ENCODE measurements at places on chromosomes 11 and 22. TPM values are rescaled to one million over a fixed set of nuclear protein-coding genes. Genes with fewer than 3 reads are reported as not detected.

- no peak overlapping the region for H3K4me3 ChIP-seq
- H3K27me3 ChIP-seq: no peaks in the 10 kb centered on the region
- no peak for DNase-seq
- no peak overlapping the region for H3K27ac ChIP-seq
- peaks cover 13% of the 10 kb centered on the region for H3K4me1 ChIP-seq
- no peaks in the 10 kb centered on the region for H3K36me3 ChIP-seq
Observed at GRCh38 chr11:121766991-121767390, 314.2 kb upstream of the SORL1-AS1 start.

GRCh38 chr11:816433-816779, 2.3 kb upstream of the PNPLA2 start:
- H3K4me1 ChIP-seq: no peaks in the 10 kb centered on the region
- no peaks in the 10 kb centered on the region for H3K27me3 ChIP-seq
- H3K27ac ChIP-seq: no peak overlapping the region

DNA sequence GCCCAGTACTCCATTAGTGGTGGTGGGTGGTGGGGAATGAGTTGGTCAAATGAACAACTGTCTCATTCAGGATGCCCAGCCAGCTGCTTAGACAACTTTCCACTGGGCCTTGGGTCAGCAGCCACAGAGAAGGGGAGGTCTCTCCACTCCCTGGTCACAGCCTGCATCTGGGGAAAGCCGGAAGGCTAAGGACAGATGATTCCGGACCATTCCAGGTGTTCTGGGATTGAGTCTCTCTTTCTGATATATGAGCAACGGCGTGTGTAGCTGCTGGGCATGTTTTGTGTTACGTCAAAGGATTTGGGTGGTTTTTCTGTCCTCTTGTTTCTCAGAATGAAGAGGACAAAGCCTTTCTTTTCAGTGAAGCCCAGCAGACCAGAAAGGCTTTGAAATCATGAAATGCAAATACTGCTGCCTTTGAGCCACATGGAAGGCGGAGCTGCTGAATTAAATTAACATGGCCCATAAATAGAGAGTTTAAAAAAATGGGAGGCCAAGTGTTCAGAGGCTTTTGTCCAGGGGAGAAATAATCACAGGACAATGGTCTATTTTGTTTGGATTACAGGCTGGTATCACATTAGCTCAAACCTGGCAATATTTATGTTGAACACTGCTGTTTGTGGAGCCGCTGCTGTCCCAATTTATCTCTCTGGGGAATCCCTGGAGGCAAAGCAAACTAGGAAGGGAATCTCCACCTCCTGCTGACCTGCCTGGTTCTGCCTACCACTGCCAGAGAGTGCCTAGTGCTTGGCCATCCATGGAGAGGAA, 234.4 kb upstream of the E2F8 start:
- no peak for DNase-seq
- H3K4me3 ChIP-seq: no peak overlapping the region
- no peak overlapping the region for H3K27ac ChIP-seq

The CRYBB2 gene
- total RNA-seq: not detected

The FEN1 gene
- total RNA-seq: 13.5 TPM

The CARNS1 gene
- total RNA-seq: 1.6 TPM
